ENCODE measurements at places on chromosomes 2 and 18.

- DNase-seq: no peak
Observed at GRCh38 chr2:214469728-214470127, 58.9 kb downstream of the VWC2L start.

- DNase-seq: no peak
Observed at GRCh38 chr2:67642046-67642382, 244.9 kb downstream of the ETAA1 start.

DNA sequence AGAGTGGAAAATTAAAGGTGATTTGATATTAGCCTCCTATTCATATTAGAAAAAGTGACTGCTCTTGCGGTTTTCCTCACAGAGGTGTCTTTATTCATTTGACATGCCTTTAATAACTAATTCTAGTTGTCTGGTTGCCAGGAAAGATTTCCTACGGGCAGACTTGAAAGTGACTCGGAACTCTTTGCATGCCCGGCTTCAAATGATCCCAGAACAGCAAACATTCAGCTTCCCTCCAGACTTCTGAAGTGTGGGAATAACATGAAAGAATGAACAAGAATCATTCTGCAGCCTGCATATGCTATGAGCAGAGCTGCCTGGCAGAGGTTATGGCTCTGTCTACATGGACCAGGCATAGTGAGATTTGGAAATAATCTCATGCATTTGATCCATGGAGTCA is 89.6 kb upstream of the PKDCC start:
- DNase-seq: no peak

- DNase-seq: no peak
Observed at GRCh38 chr2:45024600-45025291, 15.5 kb upstream of the SIX2 start.

DNA sequence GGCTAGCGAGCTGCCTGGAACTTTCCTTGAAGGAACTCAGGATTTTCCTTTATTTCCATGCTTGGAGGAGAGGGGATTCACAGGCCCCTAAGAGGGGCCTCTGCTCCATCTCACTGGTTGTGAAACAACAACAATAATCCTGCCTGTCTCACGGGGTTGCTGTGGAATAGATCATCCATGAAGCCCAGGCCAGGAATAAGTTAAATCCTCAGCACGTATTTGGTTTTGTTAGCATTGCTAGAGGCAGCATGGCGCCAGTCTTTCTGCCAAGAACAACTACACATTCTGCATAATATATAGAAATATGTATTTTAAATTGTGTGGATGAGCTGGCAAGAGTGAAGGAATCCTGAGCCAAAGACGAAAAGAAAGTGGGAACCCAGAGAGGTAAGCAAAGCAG is 80.8 kb upstream of the L3MBTL4 start:
- DNase-seq: no peak

- no peak for DNase-seq
Observed at GRCh38 chr2:232970051-232970450, 43.0 kb downstream of the NGEF start.

- DNase-seq: no peak
Observed at GRCh38 chr2:108580050-108580449, 45.8 kb downstream of the LIMS1 start.

DNA sequence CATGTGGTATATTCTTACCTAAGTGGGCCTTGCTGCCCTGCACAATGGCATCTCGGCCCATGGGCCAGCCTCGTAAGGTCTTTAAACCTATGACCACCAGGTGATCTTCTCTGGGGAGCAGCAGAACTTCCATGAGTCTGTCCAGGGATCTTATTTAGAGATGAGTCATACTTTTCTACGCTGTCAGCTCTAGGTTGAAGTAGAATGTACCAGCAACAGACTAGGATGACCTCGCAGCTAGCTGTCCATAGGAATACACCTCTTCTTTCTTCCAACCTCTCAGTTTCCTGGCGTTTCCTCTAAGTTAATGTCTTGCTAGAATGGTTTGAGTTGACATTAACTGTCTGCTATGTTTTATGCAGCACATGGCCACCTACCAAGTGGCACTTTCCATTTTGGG is 15.6 kb upstream of the CXCR4 start:
- no peak for DNase-seq

DNA sequence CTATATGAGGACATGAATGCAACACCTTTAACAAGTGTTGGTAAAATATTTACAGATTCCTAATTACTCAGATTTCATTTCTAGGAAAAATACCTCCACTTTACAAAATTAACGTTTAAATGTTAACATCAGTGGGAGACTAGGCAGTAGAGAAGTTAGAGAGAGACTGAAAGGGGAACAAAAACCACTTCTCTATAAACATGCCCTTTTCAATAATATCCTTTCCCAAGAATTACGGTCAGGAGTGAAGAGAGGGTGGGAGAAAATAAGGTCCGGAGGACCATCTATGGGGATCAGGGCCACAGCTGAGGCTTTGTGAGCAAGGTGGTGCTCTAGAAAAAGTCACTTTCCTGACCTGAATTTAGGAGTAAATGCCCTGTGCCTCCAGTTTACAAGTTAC is 65.3 kb upstream of the WIPF1 start:
- no peak for DNase-seq

GRCh38 chr2:227325839-227326195 is 766 bp downstream of the MFF start:
- no peak for DNase-seq

DNA sequence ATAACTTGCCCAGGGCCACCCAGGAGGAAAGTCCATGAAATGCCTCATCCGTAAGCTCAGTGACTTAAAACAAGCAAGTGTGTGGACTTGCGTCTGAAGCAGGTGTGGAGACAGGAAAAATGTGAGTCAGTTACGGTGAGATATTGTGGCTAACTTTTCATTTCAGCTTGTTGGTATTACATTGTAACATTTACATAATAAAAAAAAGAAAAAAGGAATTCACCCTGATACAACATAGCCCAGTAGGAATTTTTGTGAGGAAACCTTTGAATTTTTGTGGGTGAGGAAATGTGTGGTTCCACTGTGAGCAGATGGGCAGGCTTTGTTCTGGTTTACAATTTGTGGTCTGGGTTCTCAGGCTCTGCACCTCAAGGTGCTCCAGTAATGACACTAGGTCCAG is 33.7 kb upstream of the LYPD6B start:
- no peak for DNase-seq

GRCh38 chr2:2704428-2705090 is 373.5 kb upstream of the MYT1L start:
- no peak for DNase-seq

DNA sequence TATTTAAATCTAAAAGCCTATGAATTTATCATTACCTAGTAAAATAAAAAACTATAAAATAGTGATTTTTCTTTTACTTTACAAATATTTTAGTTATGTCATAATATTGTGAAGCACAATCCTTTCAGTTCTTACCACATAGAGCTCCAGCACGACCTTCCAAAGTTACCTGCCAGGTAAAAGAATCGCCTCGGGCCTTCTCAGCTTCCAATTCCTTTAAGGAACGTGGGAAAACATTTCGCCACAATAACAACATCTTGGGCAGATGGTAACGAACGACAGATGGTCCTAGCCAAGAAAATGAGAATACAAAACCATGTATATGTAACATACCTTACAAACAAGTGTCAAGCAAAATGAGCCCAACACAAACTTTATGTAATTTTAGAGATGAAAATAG is 23.7 kb downstream of the HEATR5B start:
- no peak for DNase-seq

- no peak for DNase-seq
Observed at GRCh38 chr2:168480356-168480755, 24.3 kb downstream of the CERS6 start.

GRCh38 chr2:19554520-19554919 is 196.1 kb upstream of the OSR1 start:
- no peak for DNase-seq
